ENCODE measurements at places on chromosomes 6 and 20.

GRCh38 chr20:48234951-48235350 is 449.7 kb upstream of the SULF2 start:
- no peak for DNase-seq

GRCh38 chr20:49186535-49187329 is 1.4 kb downstream of the STAU1 start:
- peak; percentile 21 for DNase-seq

DNA sequence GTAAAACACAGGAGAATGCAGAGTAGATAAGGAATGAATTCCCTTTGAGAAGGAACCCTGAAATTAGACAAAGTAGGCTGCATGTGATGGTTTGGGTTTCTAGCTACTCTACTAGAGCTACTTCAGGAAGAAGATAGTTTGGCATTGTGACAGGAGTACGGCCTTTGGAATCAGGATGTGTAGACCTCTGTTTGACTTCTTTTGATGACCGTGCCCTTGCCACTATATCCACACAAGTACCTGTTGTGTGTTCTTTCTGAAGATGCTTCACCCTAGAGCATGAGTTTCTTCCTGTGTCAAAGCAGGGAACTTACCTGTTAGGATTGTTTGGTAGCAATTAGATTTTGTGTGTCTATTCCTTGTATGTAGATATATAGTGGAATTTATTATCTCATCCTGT is 41.7 kb downstream of the CD2AP start:
- DNase-seq, result no peak

GRCh38 chr20:45113865-45114264 is 1.1 kb downstream of the WFDC5 start:
- DNase-seq, result no peak

DNA sequence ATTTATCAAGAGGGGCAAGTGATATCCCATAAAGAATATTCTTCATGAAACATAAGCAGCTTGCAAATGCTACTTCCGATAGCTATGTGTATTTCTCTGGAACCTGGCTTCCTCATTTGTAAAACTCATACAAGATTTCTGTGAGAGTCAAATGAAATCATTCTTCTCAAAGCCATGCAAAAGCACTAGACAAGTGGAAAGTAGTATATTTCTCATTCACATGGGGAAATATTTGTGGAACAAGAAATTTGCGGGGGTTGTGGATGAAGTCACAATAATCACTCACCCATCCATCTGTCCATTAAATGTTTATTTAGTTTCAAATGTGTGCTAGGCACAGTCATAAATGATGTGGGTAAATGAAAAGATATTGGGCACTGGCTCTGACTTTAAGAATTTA is 150.5 kb downstream of the IPCEF1 start:
- DNase-seq, result no peak

GRCh38 chr20:10550204-10551118 is 115.4 kb downstream of the SLX4IP start:
- DNase-seq, result no peak

DNA sequence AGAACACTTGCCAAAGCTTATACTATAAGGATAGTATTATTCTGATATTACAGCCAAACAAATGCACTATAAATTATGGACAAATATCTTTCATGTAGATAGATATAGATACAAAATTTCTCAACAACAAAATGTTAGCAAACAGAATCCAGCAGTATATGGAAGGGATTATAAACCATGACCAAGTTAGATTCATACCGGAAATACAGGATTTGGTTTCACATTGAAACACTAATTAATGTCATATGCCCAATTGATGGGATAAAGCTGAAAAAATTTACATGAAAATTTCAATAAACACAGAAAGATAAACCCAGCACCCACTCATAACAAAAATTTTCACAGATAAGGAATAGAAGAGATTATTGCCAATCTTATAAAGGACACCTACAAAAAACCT is 770.3 kb upstream of the SLC35B3 start:
- no peak for DNase-seq

DNA sequence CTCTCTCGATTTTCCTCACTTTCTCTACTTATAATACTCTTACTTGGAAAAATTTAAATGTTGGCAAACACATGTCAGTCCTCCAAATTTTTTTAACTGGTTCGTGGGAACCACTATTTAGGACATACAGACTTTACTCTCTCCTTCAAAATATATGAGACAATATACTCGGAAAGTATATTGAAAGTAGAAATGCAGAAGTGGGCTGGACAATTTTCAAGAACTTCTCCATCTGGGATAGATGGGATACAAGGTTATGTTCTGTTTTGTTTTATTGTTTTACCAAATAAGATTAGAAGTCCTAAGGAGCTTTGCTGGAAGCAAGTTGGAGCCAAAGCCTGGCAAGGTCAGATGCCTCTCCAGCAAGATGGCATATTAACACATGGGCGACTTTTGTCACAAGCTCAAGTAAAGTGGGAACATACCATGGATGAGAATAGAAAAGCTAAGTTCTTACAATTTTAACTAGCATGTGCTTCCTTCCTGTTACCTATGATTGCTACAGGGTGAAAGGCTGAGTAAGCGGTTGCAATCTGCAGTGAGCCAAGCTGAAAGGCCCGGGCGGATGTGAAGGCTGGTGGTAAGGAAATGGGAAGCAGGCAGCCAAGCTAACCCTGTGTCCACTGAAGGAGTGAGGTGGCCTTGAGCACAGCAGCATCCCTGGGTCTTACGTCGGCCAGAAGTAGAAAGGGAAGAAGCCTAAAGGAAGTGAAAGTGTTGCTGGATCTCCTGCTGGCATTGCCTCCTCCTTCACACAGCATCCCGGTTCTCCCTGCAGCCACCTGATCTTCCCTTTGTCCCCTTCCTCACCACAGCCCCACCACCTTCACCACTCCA is 7.1 kb downstream of the MAP3K5 start:
- no peak for DNase-seq

GRCh38 chr6:3612341-3613041 is 139.0 kb downstream of the PXDC1 start:
- peak; percentile 28 for DNase-seq

- no peak for DNase-seq
Observed at GRCh38 chr6:54299542-54300269, 8.5 kb upstream of the TINAG start.

DNA sequence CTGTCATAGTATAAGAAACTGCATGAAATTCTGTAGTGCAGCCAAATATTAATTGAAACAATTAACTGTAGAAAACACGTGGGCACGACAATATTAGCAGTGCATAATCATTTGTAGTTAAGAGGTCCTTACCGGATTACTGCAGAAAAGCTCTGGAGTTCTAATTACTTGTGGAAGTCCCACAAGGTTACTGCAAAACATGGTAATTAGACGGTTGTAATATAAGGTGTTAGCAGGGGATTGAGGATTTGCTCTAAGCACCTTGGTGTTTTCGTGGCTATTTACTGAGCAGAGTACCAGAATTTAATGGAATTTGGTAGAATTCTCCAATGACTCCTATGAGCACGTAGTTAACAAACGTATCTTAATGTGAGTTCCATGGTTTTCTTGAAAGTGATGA is 473.6 kb upstream of the AGPAT4 start:
- DNase-seq, result peak; percentile 78

- DNase-seq, result peak; percentile 28
Observed at GRCh38 chr20:9572670-9573069, 58.3 kb downstream of the LAMP5 start.

GRCh38 chr20:64100946-64101688 is 6.2 kb downstream of the NPBWR2 start:
- DNase-seq, result no peak

GRCh38 chr6:14711704-14712379 is 534.0 kb upstream of the JARID2 start:
- DNase-seq, result no peak

DNA sequence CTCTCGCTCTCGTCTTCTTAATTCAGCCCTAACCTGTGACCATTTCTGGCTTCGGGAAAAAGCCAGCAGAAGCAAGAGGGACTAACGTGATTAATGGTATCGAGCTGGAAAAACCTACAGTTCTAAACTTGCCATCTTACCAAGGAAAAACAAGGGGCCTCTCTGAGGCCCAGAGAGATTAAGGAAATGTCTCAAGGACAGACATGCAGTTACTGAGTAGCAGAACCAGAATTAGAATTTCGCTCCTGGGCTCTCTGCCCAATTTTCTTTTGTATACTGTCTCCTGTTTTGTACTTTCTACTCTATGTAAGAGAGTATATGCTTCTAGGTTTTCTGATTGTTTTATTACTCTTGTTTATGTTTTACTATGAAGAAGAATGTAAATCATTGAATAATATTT is 67.8 kb upstream of the LTV1 start:
- no peak for DNase-seq

GRCh38 chr6:4860387-4860786 is 84.2 kb downstream of the CDYL start:
- DNase-seq, result no peak

GRCh38 chr6:159466926-159467325 is 226.1 kb downstream of the SOD2 start:
- no peak for DNase-seq

GRCh38 chr6:82869493-82869892 is 196.1 kb downstream of the UBE3D start:
- DNase-seq, result no peak

DNA sequence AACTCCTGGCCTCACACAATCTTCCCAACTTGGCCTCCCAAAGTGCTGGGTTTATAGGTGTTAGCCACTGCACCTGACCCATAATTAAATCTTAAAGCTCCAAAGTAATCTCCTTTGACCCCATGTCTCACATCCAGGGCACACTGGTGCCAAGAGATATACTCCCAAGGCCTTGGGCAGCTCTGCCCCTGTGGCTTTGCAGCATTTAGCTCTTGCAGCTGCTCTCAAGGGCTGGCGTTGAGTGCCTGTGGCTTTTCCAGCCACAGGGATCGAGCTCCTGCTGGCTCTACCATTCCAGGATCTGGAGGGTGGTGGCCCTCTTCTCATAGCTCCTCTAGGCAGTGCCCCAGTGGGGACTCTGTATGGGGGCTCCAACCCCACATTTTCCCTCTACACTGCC is 49.3 kb upstream of the CD2AP start:
- DNase-seq, result no peak

GRCh38 chr6:108118359-108118724 is 43.8 kb upstream of the OSTM1 start:
- no peak for DNase-seq

GRCh38 chr6:159931846-159932245 is 37.0 kb upstream of the IGF2R start:
- peak; percentile 15 for DNase-seq

GRCh38 chr6:159063549-159063948 is 18.8 kb upstream of the TAGAP start:
- DNase-seq, result no peak

- no peak for DNase-seq
Observed at GRCh38 chr6:19998541-19998940, 161.4 kb downstream of the ID4 start.

DNA sequence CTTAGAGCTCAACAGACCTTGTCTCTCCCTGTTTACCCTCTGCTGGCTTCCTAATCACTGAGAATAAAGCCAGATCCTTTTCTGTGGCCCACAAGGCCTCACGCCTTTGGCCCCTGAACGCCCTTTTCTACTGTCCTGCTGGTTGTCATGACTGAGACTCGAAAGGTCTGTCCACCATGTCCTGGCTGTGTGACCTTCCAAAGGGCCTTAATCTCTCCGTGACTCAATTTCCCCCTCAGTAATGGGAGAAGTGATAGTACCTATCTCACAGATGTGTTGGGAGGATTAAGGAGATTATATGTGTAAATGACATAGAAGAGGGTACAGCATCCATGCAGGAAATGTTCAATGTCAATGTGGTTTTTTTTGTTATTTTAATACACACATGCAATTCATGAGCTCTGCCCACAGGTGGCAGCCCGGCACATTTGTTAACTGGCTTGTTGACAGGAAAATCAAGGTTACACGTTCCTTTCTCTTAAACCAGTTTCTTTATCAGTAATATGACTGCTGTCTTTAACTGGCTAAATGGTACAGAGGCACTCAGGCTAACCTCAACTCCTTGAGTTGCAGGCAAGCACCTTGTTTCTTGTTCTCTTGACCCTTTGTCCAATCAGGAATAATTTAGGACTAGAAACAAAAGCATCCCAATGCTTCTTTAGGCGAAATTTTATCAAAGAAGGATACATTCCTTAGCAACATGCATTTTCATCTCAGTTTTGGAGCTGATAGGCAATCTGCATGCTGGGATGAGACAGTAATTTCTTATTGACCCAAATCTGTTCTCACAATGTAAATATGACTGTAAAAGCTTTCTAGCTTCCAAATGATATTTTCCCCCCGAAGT is 16.6 kb downstream of the SLC22A1 start:
- DNase-seq, result peak; percentile 70

DNA sequence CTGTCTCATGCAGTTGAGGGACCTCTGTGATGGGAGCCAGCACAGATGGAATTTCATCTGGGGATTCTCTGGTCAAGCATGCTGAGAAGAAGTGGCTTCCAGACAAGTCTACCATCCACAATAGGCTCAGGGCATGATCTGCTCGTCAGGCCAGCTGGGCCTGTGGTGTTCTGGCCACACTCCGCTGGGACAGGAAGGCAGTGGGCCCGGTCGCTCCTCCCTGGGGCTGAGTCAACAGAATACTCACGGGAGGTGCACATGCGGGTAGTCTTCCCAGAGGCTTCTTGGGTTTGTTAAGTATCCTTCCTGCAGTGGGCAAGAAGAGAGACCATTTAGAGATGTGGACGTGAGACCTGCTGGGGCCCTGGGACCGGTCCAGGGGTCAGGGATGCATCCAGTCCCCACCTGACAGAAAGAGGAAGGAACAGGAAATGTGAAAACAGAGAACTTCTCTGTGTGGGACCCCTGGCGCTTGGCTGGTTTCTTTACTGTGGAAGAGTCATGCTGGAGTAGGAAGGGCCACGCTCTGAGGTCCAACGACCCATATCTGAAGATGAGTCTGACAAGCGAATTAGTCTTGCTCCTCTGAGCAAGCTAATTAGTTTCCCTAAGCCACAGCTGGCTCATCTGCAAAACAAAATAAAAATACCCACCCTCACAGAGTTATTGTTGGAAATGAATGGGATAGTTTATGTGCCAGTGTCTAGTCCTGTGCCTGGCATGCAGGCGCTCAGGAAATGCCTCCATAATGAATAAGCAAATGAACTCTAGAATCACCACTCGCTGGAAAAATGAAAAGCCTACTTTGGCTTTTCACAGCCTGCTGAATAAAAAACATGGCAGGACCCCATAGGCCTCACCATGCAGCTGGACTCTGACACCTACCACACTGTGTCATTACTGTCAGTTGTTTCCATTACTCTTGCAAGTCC is 67.3 kb downstream of the TRAM2 start:
- DNase-seq, result no peak

DNA sequence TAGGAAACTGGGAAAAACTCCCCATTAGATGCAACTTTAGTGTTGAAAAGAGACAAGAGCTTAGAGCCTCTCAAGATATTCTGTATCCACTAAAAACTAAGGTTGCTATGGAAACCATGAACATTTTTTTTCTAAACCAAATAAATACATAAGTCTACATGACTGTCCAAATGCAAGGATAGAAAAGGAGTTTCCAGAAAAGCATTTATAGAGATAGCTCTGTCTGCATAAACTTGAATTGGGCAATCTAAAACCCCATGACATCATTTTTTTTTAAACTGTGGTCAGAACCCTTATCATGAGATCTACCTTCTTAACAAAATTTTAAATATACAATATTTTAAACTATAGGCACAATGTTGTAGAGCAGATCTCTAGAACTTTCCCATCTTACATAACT is 36.4 kb upstream of the FAM83B start:
- peak; percentile 71 for DNase-seq
